ENCODE measurements at places on chromosomes 2 and 18.

GRCh38 chr2:221205103-221205673, 366.9 kb downstream of the EPHA4 start:
- no peak for DNase-seq

GRCh38 chr2:212526059-212526458, 12.5 kb downstream of the ERBB4 start:
- DNase-seq: no peak

DNA sequence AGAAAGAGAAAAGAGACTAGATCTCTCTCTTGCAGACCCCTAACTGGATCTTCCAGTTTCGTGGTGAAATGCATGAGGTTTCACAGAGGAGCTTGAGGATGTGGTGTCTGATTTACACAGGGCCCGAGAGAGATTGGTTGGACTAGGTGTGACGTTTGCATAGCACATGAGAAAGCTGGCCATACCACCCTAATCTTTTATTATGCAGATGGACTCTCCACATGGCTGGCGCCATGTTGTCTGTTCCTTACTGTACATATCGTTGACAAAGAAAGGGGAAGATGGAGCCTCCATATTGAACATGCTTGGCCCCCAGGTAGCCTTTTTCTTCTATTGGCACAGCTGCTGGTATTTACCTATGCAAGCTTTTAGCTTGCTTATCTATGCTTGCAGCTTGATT, 27.5 kb upstream of the PGAP1 start:
- DNase-seq: no peak

GRCh38 chr2:218026676-218027425, 24.1 kb upstream of the TNS1 start:
- no peak for DNase-seq

DNA sequence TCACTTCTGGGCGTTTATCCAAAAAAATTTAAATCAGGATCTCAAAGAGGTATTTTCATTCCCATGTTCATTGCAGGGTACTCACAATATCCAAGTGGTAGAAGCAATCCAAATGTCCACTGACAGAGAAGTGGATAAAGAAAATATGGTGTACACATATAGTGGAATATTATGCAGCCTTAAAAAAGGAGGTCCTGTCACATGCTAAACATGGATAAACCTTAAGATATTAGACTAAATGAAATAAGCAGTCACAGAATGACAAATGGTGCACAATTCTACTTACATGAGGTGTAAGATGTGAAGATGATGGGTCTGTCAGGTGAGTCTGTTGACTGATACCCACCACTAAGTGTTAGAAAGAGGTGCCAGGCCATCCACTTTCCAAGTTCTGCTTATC, 140.6 kb downstream of the THNSL2 start:
- no peak for DNase-seq

DNA sequence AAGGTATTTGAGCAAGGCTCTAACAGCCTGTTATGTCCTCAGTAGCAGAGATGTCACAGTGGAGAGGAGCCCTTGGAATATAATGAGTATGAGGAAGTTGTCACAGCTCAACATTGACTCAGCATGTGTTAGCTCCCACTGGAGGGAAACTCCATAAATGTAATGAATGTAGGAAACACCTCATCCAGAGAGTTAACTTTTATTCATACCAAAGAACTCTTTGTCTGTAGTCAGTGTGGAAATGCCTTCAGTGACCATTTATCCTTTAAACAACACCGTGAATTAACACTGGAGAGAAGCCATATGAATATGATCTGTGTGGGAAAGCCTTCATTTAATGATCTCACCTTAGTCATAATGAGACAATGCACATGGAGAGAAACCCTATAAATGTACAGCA, 59.7 kb downstream of the CYP1B1 start:
- no peak for DNase-seq

DNA sequence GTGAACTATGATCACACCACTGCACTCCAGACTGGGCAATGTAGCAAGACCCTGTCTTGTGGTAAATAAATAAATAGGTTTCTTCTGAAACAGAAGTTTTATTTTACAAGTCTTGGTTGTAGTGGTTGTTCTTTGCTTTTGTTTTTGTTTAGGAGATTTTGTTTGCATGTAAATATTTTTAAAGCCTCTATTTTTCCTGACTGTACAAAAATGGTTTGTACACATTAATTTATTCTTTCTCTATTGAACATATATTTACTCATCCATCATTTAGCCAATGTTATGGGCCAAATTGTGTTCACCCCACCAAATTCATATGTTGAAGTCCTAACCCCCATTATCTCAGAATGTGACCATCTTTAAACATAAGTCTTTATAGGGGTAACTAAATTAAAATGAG, 580.1 kb downstream of the EPHA4 start:
- DNase-seq: no peak

- peak; percentile 29 for DNase-seq
Measured at GRCh38 chr2:143758629-143759330, 629.6 kb downstream of the ARHGAP15 start.

DNA sequence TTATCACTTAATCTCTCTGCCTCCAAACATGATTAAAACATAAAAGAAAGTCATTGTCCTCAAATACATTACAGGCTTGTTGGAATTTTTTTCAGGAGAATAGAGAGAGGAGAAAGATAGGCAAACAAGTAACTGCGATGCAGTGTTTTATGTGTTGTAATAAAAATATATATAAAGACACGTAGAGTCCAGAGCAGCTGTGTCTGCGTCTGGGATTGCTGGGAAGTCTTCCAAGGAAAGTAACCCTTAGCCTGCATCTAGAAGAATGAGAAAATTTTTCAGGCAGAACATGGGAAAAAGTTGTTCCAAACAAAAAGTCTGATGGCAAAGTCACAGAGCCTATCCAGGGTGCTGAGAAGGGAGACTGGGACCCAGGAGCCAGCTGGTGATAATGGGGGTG, 91.8 kb upstream of the ST6GAL2 start:
- DNase-seq: peak; percentile 59

DNA sequence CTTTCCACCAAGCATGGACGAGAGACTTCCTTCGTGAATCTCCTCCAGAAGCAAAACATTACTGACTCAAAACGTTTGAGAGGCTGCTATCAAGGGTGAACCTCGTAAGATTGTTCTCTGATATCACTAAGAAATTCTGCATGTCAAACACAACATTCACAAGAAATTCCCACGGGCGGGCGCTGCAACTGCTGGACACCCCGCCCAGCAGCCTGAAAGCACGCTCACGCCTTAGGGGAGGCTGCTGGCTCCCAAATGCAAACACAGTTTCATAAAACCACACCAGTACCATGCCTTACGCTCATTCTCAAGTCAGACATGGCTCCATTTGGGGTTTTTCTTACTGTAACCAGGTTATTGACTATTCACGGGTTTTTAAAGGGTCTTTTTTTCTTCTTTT, 39.0 kb downstream of the MBP start:
- no peak for DNase-seq

GRCh38 chr18:10166164-10166807, 252.5 kb downstream of the VAPA start:
- no peak for DNase-seq

DNA sequence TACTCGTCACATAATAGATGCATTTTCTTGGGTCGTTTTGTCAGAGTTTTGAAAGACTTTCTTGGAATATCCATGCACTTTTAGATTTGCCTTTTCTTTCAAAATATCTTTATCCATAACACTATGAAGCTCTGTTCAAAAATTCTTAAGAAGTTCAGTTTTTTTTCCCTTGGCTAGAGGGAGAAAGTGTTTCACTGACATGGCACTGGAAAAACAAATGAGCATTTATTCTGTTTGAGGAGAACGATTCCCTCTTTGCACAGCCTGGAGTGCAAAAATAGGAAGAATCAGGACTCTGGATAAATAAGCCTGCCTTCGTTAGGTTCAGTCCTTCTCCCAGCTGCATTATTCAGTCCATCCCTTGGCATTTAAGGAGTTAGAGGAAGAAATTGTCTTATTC, 91.0 kb upstream of the RPE start:
- no peak for DNase-seq

GRCh38 chr2:201698588-201699226, at the start of gene MPP4:
Gene MPP4 (minus strand): TSS chr2:201698644. CDS start chr2:201693954, 4,690 bp downstream.
- peak; percentile 77 for DNase-seq

GRCh38 chr2:54957321-54957999, 92.8 kb downstream of the RTN4 start:
- no peak for DNase-seq

DNA sequence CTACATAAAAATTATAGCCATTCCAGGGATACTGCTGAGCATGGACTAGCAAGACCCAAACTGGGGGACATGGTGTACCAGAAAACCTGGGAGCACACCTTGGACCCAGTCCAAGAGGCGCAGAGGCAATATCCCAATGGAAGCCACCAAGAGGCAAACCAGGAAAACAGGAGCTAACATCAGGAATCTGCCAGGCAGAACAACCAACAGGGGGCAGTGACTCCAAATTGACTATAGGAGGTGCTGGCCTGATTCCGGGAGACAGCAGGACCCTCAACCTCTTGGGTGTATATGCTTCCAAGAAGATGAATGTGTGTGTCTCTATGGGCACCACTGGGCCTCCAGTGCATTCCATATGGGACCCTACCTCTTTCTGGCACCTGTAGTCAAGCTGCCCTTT, 172.7 kb upstream of the ARL4C start:
- DNase-seq: no peak

DNA sequence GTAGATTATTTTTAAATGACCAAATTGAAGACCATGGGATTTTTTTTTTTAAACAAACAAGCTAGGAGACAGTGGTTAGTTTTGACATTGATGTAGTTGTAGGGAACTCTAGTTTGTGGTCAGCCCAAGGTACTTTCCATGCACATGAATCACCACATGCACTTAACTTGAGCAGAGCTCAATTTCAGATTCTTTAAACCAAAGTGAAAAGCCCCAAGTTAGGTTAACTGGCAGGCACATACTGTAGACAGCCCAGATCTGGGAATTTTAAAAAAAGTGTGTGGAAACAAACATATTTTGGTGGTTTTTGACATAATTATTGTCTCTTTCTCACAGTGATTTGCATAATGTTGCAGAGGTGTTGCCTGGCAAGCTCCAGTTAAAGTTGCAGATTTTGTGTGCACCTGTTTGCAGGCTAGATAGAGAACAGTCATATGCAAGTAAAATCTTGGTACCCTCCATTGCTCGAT, 88.4 kb downstream of the BCL2L11 start:
- peak; percentile 50 for DNase-seq

DNA sequence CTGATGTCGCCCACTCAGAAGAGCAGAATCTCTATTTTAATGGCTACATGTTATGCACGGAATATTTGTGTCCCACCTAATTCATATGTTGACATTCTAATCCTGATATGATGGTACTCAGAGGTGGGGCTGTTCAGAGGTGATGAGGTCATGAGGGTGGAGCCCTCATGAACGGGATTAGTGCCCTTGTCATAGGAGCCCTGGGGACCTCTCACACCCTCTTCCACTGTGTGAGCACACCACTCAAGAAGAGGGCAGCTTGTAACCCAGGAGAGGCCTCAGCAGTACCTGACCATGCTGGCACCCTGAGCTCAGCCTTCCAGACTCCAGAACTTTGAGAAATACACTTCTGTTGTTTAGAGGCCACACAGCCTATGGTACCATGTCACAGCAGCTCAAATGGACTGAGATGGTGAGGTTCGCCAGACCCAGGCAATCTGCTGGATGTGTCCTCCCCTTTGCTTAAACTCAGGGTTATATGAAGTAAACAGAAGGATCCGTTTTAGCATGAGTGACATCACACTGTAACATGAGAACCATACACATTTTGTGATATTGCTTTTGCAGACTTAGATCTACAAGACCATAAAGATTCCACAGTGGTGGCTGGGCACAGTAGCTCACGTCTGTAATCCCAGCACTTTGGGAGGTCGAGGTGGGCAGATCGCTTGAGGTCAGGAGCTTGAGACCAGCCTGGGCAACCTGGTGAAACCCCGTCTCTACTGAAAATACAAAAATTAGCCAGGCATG, 48.7 kb downstream of the ATOH8 start:
- peak; percentile 89 for DNase-seq

DNA sequence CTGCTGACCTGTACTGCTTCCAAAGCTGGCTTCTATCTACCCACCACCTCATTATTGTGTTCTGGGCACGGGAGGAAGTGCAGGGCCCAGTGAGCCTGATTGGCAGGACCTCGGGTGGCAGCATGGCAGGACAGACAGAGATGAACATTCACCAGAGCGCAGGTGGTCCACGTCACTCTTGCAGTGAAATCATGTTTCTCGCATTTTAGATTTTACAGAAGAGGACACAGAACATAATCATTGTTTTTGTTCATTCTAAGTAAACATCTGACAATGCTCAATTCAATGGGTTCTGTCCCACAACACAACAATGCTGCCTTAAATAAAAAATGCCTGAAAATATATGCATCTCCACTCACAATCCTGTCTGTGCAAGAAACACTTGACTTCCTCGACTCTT, 11.5 kb upstream of the BIN1 start:
- DNase-seq: no peak

GRCh38 chr18:67961701-67962440, 445.4 kb upstream of the DSEL start:
- no peak for DNase-seq

- DNase-seq: no peak
Measured at GRCh38 chr2:107006836-107007235, 120.9 kb upstream of the ST6GAL2 start.

DNA sequence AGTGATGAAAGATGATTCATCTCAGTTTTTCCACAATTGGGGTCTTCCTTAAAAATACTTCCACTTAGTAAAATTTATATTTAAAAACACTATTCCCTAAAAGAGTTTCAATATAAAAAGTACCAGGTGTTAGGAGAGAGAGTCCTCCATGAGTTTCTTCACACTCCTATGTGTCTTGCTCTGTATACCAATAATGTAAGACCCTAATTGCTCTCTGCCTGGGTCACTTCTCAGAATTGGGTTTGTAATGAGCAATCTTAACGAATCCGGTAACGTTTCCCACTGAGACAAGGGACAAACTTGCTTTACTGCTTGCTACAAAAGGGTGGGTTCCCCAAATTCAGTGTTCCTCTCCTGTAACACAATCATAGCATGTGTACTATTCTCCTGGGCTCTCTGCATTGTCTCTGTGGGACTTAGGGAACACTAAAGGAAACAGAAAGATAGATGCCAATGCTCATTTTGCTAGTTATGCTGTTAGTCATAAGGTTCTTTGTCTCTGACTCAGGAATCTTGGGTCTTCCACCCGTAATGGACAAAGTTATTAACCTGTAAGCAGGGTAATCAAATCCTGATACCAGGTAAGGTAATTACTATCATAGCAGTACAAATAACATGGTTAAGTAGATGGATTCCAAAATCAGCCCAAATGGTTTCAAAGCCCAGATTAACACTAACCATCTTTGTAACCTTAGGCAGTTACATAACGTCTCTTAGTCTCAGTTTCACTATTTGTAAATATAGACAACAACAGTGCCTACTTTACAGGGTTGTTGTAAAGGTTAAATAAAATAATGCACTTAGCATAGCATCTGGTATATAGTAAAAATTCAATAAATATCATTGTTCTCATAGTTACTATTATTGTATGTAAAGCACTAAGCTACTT, 46.3 kb downstream of the ITSN2 start:
- DNase-seq: peak; percentile 59

- DNase-seq: no peak
Measured at GRCh38 chr2:71064110-71064611, 4.3 kb upstream of the NAGK start.
